ENCODE measurements at places on chromosomes 7 and 10.

DNA sequence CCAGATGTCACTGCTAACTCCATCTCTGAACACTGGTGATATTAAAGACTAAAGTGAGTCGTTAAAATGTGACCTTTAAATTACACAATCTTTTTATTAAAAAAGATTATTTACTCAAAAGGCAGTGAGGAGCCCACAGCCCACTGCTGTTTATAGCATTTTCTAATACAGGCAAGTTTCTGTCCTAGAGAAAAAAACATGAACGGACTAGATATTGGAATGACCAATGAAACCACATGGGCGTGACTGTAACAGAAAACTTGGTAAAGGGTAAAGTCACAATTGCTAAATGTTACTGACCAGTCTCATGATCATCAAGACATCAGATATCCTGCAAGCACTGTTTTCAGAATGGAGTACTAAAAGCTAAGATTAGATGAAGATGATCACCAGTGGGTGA, 78.7 kb downstream of the FEZF1 start:
- no peak for DNase-seq

DNA sequence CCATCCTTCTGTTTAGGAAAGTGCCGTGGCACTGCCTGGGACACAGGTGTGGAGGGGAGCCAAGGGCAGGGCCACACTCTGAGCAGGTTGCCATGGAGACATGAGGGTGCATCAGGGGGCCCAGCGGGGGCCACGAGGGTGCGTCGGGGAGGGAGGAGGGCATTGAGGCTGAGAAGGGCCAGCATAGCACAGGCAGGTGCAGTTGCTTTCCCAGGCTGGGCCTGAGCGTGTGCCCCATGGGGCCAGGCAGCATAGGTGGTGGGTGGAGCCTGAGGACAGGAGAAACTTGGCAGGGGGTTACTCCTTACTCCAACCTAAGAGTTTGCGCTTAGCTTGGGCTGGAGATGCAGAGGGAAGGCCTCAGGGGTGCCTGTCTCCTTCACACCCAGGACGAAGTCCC, 15.2 kb downstream of the YKT6 start:
- DNase-seq: no peak

DNA sequence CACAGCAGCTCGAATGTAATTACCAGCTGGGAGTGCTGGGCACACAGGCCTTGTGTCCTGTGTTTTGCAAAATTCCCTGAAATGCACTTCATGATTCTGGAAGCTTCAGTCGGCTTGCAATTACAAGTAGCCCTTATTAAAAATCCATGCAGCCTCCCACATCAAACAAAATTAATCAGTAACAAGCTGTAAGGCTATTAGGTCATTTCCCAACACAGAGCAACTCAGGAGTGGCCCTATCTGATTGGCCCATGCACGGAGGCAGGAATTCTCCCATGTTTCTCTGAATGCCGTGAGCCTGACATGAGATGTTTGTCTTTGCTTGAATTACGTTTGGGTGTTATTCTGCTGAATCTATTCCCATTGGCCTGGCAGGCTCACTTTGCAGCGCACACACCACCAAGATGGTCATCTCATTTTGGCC, 36.9 kb downstream of the FOXL3 start:
- DNase-seq: no peak

- DNase-seq: no peak
These were observed 1198.6 kb downstream of the GATA3 start for GRCh38 chr10:9253121-9253520.

DNA sequence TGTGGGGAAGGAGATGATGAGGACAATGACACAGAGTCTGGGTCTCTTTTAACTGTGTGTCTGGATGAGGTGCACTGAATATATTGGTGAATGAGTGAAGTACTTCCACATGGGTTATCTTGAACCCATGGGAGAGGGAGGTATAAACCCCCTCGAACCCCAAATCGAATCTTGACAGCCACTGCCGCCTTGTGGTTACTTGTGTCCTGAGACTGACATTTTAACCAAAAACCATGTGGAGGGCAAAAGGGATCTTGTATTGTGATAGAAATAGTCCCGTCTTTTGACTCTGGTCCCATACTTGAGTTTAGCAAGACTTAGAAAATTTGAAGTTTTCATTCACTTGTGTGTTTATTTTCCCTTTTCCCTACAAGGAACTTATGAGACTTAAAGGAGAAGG, 283.3 kb downstream of the PHTF2 start:
- no peak for DNase-seq

DNA sequence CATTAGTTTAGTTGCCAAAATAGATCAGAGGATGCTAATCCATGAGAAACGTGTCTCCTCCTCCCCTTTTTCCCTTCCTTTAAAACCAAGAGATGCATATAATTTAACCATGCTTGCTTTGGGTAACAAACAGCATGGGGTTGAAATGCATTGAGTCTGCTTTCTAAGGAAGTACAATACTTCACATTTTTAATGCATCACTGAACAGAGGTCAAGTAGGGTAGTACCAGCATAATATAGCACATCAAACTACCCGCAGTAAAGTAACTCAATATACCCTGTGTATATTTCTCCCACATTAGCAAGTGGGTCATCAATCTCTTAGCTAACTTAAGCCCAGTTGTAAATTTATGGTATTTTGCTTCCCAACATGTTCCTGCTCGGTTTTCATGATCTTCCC, 239.3 kb upstream of the SEMA3C start:
- DNase-seq: no peak

GRCh38 chr7:2771274-2771731, 72.8 kb downstream of the GNA12 start:
- DNase-seq: no peak

DNA sequence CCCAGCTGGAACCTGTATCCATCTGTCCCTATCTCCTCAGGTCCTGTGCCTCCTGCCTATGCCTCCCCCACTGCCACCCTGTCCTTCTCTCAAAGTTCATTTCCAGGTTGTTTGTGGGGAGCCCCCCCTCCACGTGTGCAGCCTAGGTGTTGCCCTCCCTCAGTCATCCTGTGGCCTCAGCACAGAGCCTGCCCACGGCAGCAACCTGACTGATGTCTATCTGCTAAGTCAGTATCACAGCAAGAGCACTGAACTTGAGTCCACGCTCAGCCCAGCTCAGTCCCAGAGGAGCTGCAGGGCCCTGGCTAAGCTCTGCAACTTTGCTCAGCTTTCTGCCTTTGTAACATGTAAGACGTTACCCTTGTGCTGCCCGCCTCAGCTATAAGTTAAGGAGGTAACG, 28.7 kb downstream of the FAM53B start:
- DNase-seq: no peak

DNA sequence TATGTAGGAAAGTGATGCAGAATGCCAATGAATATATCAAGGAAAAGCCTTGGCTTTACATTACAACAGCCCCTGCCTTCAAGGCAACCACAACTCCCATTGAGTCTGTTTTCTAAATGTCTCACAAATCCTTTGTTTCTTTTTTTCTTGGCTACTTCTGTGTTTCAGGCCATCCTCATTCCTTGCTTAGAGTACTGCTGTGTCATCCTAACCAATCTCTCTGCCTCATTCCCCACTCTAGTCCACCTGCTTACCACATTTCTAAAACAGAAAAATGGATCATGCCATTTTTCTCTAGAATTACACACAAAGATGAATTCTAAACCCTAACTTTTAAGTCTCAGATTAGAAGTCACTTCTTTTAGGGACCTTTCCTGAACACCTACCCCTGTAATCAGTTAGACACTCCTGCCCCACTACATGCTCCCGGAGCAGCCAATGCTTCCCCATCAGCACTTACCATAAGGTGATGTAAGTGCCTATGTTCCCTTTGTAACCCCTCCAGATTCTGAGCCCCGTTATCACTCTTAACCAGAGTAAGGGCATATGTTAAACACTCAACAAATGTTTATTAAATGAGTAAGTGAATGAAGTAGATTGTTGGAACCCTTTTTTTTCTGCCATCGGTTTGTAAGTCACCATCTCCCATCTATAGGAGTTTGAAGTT, 2.8 kb downstream of the BORCS7 start:
- DNase-seq: no peak

All from activated T-helper 1 cell treated with Interleukin-2 at 50 U/mL for 16 hours (primary cell).